ENCODE measurements at places on chromosomes 7 and 10.
A peak's percentile ranks its signal among the peaks of the same experiment; 100 is the strongest.

- no peak for DNase-seq
Measured at GRCh38 chr10:125151553-125152449, 8.6 kb downstream of the CTBP2 start.

DNA sequence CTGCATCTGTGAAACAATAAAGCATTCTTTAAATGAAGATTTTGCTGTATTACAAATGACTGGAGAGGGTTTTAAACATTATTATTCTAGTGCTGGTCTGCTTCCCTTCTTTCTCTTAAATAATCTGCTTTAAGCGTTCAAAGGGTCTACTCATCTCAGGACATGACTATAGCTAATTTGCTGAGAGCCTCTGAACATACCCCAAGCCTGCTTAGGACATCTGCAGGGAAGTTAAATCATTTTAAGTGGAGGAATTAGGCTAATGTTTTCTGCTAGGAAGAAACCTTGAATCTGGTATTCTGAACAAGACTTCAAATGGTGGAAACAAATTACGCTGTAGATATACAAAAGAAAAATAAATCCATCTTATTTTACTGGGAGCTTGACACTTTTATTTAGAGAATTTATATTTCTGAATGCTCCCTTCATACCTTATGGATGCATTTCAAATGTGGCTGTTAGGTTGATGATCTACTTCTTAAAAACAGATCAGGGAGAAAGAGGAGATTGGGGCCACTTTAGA, 124.4 kb upstream of the ITGB1 start:
- DNase-seq, result no peak

GRCh38 chr7:35259523-35259908, 5.6 kb upstream of the TBX20 start:
- DNase-seq, result no peak

DNA sequence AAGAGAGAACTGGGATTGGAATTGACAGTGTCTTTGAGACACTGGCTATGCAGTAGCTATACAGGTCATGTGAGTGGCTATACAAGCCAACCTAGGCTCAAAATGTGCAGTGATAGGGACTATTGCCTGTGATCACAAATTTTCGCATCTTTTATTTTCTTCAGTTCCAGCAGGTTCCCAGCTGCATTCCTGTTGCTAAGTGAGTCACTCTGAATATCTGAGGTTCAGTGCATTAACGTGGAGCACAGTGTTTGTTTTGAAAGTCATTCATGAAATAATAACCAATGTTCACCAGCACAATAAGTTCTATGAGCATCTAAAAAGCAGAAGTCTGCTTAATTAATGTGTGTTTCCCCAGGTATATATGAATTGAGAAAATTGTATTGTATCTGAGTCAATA, 1236.0 kb upstream of the CELF2 start:
- no peak for DNase-seq

- DNase-seq, result no peak
Measured at GRCh38 chr10:6542999-6543430, 37.1 kb downstream of the PRKCQ start.

DNA sequence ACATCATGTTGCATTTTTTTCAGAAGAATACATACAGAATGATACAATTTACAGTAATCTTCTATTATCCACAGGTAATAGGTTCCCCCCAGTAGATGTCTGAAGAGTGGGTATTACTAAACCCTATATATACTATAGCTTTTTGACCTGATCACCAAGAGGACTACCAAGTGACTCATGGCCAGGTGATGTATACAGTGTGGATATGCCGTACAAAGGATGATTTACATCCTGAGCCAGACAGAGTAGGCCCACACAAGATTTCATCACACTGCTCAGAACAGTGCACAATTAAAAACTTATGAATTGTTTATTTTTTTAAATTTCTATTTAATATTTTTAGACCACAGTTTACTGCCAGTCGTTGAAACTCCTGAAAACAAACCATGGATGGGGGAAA, 70.6 kb downstream of the STEAP1B start:
- DNase-seq, result peak; percentile 93

DNA sequence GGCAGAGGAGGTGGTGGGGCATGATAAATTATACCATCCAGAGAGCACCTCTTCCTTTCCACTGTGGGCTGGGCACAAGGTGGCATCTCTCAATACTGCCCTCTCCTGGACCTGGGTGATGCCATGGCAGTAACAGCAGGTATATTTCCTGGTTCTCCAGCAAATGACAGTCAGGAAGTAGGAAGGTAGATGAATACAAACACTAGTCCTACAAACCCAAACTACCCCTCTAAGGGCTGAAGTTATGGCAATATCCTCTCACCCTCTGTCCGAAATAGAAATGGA, 1004.9 kb downstream of the KCNMA1 start:
- DNase-seq, result peak; percentile 61

Measured in epithelial cell of esophagus (primary cell).